ENCODE measurements at places on chromosomes 11 and 22.

- no peak for DNase-seq
Measured at GRCh38 chr11:107691000-107691750, 20.7 kb downstream of the SLN start.

DNA sequence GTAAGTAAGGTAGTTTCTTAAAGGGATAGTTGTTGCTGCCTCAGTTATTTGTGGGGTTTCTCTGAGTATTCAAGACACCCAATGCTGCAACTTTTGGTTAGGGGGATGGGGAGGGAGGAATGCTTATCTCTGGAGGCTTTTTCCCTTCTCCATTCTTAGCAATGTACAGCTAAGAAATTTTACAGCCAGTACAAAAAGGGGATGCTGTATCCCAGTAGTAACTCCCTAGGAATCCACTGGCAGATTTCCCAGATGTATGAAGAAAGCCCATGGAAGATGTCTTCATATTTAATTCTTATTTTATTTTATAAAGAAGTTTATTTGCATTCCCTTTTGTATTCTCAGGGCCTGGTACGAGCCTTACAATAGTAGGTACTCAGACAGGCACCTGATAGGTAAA lies 154.8 kb downstream of the ENTHD1 start:
- DNase-seq = no peak

- no peak for DNase-seq
Measured at GRCh38 chr11:86941077-86941870, 13.9 kb downstream of the FZD4 start.

DNA sequence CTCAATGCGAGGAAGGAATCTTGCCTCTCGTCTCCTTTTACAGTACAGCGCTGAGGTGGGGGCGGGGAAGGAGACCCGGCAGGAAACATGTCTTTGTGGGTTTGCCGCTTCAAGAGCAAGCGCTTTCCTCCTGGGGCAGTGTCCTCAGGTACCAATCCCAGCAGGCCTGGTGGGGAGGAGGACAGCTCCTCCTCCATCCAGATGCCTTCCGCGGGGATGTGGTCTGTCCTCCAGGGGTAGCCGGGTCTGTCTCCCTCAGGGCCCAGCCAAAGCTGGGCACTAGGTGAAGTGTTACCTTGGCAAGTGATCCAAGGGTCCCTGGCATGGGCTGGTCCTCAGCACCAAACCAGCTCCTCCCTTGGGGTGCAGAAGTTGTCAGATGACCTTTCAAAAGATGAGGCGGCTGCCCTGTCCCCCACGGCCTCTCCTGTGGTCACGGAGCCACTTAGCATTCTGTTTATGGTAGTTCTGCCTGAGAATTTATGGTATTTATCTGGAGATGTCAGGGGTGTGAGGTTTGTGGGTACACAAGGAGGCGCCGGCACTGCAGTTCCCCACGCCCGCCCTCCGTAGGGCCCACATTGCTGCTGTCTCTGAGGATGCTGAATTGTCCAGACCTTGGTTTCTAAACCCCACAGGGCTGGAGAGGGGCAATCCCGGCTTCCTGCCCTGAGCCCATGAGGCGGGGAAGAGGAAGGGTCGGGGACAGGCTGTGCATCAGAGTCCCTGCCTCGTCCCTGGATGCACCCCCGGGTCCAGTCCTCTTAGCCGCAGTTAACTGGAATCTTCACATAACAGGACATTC lies 93.5 kb upstream of the ANO1 start:
- DNase-seq = no peak

Data from CD4-positive, alpha-beta T cell treated with Interleukin-12 subunit alpha and Interleukin-12 subunit beta, for 1 hour (primary cell).